T47D (cell line): ENCODE measurements at places on chromosomes 6 and 20.

DNA sequence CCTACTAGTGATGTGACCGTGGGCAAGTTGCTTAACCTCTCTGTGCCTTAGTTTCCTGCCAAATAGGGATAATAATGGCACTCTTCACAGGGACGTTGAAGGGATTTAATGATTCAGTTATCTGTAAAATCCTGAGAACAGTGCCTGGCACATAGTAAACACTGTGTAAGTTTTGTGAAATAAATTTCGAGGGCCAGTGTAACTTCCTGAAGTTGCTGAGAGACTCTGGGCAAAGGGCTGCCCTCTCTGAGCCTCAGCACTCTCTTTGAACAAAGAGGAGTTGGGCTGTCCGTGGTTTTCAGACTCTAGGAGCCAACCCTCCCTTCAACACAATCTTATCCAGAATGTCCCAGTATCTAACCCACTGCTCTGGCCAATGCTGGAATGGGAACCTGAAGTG lies 2.5 kb upstream of the TEAD3 start:
- DNase-seq = no peak

DNA sequence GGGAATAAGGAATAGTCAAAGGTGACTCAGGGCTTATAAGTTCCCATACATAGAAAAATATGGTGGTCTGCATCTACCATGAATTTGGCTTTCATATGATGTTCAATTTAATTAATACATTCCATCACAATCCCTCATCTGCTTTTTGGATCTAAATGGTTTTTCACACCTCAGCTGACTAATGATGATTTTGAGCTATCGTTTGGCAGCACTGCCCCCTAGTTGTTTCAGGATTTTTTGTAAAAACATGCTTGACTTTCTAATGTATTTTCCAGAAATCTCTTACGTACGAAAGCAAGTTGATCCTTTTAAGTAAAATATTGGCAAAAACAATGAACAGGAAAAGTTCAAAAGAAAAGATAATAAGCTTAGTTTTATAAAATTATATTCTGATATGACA lies 408.6 kb upstream of the ADGRB3 start:
- peak; percentile 44 for DNase-seq

DNA sequence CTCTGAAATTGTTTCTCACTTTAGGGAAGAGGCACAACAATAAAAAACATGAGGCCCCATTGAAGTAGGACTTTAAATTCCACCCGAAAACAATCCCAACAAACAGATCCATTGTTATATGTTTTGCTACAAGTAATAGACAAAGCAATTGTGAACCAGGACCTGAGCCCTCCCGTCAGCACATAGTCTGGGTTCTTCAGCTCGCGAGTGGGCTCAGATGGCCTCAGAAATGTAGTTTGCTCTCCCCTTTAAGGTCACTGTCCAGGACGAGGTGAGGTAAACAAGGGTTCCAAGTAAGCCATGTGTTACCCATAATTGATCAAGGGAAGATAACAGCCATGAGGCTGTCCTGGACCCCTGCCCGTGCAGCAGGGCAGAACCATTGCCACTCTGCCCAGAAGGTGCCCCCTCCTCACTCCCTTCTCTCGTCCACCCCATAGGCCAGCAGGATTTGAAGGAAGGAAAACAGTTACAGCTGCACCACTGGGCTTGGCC lies 160.1 kb upstream of the QKI start:
- no peak for DNase-seq

DNA sequence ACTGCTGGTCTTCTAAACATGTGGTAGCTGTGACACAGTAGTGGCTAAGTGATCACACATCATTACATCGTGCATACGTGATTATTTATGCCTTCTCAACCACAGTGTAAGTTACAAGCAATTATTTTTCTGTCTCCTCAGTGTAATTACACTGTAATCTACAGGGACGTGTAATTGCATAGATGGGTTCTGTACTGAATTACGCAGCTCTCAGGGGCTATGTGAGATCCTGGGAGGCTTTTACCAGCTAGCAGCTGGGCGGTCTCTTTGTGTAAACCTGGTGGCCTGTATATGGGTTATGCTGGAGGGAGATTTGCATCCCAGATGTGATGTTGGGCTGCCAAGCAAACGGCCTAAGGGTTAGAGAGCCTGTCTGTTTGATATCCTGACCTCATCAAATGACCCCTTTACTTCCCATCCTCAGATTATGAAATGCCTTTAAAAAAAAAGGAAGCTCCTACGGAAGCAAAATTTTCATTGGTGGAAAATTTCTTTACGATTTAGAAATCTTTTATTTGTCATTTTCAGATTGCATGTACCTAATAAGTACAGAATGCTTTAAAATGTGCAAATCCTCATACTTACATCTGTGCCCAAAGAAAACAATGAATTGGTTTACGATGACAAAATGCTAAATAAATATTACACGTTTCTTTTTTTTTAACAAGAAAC lies 402.8 kb upstream of the JAG1 start:
- no peak for DNase-seq

DNA sequence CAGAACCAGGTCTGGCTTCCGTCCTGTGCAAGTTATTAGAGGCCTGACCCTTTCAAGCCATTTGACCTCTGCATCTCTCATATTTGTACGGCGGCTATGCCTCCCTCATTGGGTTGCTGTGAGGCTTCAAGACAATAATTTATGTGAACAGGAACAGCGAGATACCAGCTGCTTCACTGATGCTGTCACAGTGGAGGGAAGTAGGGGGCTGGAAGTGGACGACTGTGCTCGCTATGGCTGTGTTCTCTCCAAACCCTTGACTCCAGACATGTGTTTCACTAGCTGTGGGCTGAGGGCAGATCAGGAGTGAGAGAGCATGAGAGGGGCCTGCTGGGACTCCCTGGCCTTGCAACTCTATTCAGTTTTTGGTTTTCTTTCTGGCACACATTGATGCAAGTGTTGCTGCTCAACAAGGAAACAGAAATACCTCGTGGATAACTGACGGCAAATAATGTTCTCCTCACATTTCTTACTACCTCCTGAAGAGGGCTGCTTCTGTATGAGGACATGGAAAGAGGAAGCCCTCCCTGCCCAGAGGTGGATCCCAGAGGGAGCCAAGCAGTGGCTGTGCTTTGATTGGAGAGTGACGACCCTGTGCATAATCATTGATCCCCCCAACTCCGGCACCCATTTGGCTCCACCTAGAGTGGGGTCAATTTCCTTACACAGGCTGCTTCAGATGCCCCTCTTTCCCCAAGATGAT lies 34.7 kb upstream of the SCP2D1 start:
- no peak for DNase-seq

GRCh38 chr20:25276533-25277050 lies 28.7 kb downstream of the PYGB start:
- no peak for DNase-seq

DNA sequence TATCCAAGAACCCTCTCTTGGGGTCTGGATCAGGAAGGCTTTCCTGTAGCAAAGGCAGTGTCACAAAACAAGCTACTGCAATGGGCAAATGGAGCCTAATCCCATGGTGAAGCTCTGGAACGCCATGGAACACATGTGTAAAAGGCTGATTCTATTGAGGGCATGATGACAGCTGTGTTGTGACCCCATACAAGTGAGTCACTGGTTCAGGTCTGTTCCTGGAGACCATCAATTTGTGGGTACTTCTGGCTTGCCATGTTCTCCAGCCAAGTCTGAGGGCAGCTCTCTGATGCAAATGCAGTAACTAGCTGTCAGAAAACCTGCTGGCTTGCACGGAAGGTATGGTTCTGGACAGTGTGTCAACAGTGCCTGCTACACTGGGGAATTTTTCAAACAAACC lies 33.3 kb upstream of the ECHDC1 start:
- no peak for DNase-seq

- no peak for DNase-seq
Measured at GRCh38 chr6:17043148-17043522, 58.7 kb upstream of the STMND1 start.

GRCh38 chr6:27825025-27825793 lies 87.0 kb downstream of the OR2B2 start:
- DNase-seq = no peak

- no peak for DNase-seq
Measured at GRCh38 chr6:87710090-87710489, 8.1 kb upstream of the AKIRIN2 start.

DNA sequence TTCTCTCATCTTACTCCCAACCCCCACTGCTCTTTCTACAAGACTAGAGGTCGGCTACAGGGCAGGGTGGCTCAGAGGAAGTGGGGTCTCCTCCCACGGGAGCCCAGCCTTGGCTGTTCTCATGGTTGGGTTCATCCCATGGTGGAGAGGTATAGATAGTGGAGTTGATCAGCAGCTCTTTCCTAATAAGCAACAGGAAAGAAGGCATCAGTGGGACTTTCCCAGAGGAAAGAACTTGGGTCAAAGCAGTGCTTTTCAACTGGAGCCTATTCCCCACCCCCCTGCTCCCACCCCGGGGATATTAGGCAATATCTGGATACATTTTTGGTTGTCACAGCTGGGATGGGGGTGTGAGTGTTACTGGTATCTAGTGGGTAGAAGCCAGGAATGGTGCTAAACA lies 200.9 kb downstream of the NFATC2 start:
- no peak for DNase-seq

GRCh38 chr6:3631186-3631585 lies 120.3 kb downstream of the PXDC1 start:
- DNase-seq = no peak

DNA sequence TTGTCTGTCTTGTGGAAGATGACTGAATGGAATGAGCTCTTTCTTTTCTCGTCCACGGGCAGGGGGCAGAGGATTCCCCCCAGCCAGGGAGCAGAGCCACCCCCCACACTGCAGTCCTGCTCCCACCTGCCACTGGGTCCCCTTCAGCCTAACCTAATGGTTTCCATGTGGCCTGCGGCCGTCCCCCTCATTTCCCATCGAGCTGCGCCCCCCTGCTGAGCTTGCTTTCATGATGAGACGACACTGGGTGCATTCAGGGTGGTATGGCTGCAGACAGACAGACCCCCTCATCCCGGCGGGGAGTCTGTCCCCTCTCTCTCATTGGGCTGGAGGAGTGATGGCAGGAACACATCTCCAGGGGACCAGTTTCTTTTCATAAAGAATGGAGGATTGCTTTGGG lies 140.8 kb downstream of the DTNBP1 start:
- DNase-seq = no peak

DNA sequence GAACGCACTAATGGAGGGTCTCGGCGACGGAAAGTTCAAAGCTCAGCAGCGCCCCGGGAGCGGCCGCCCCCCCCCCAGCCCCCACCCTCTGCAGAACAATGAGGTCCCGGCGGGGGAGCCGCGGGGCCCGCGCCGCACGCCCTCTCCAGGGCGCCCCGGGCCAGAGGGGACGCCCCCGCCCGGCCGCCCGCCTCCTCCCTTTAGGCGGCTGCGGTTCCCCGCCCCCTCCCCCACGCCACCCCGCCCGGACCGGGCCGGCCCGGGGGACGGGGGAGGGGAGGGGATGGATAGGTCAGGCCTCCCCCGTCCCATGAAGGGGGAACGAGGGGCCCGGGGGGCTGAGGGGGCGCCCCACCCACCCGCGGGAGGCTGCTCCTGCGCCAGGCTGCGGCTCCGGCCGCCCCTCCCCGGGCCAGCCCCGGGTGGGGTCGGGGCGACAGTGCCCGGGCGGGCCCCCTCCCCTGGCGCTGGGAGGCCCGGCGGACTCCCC lies 1.5 kb downstream of the NOL4L start:
- no peak for DNase-seq

DNA sequence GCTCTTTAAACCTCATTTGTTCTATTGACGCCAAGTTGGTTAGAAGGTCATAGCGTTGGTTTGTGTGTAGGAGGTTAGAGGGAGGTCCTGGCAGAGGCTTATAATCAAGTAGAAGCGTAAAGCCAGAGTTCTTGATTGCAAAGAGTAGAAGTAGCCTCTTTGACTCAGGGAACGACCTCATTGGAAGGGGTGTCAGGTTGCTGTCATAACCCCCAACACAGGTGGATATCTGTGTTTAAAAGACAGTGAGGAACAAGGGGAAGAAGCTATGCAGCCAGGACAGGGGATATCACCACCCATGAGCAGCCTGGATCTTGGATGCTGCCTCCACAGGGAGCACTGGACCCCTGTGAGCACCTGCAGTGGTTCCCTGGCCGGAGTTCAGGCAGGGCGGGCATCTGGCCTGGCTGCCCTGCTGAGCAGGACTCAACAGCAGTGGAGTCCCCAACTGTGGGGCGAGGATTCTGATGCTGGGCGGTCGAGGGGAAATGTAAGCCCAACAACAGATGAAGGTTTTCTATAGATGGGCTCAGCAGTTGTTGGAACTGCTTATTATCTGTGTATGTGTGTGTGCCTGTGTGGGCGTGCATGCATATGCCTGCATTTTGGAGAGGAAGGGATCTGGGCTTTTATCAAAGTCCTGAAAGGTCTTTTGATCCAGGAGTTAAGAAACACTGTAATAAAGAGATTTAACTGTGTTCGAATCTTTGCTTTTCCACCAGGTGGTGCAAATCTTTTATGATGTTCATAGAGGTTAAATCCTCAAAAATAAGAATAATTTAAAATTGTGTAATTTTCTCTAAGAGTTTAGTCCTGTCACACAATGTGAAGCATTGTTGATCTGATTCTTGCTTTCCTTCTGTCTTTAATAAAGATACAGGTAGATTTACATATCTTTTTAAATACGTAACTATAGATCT lies 27.7 kb downstream of the HIVEP1 start:
- no peak for DNase-seq

- no peak for DNase-seq
Measured at GRCh38 chr6:164359441-164359840, 944.9 kb downstream of the QKI start.
